ENCODE measurements at places on chromosomes 4 and X.
A peak's percentile ranks its signal among the peaks of the same experiment; 100 is the strongest.

DNA sequence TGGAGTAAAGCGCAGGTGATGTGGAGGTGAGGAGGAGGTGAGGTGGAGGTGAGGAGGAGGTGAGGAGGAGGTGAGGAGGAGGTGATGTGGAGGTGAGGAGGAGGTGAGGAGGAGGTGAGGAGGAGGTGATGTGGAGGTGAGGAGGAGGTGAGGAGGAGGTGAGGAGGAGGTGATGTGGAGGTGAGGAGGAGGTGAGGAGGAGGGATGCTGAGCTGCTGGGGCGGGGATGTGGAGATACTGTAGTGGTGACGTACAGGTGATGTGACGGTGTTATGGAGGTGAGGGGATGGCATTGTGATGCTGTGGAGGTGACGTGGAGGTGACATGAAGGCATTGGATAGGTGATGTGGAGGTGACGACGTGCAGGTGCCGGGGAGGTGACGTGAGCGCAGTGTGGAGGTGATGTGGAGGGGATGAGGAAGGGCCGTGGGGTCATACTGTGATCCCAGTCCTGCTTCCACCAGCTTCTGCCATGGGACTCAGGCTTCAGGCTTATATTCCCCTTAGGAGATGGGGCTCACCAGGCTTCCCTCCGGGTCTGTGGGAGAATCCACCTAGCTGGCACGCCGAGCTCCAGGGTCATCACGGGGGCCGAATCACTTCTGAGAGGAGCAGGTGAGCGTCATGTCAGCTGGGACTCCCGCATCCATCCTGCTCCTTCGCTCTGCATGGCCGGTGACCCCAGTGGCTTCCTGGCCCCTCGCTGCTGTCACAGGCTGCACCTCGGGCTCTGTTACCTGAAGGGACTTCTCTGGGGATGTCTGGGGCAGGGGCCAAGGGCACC lies 47.9 kb upstream of the GRPEL1 start:
- DNase-seq, result no peak

DNA sequence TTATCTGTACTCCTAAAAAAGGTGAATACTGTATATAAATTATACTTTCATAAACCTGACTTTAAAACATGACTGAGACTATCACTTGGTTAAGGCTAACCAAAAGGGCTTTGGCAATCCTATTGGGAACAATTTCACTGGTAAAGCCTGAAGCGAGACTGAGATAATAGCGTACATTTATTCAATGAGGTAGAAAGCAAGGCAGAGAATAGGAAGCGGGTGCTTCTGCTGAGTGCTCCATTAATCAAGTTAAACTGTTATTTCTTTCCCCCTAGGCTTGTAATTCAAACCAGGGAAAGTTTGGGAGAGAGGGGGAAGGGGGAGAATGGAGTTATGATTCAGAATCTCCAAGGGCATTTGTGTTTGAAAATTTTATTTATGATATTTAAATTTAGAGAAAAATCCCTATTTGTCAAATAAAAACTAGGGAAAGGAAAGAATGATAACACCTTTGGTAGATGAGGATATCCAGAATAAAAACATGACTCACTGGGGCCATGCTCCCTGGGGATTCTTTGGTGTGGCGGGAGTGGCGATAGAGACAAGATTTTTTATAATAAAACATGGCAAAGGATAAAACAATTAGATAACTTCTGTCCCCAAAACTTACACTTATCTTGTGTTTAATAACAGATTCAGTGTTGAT lies 34.6 kb upstream of the SORBS2 start:
- DNase-seq, result no peak

DNA sequence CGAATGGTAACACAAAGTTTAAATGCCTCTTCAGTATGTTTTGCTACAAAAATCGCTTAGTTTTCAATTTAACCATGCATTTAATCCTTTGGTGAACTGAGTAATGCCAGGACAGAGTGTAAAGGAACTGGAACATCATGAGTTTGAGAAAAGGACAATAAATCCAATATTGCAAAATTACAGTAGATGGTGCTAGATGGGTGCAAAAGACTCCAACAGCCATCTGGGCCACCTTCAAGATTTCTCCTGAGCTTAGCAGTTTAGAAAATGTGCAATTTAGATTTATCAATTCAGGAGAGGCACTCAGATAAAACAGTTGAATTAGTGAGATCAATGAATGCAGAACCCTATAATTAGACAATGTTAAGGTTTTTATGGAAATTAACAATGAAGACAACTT lies 33.2 kb upstream of the MID1IP1 start:
- no peak for DNase-seq

DNA sequence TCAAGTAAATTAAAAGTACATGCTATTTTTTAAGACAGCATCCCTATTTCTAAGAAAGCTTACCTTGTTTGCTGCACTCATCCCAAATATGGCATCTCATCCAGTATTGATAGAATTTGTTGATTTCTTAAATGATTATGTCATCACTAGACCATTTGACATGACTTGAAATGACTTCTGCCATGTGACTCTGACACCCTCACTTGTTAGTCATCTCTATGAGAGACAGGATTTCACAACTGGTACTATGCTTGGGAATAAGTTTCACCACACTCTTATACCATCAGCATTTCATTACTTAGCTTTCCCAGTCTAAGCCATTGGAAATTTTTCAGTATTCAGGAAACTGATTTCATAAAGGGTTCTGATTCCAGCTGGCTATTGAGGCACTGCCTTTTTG lies 55.3 kb downstream of the TMPRSS11F start:
- DNase-seq, result no peak

DNA sequence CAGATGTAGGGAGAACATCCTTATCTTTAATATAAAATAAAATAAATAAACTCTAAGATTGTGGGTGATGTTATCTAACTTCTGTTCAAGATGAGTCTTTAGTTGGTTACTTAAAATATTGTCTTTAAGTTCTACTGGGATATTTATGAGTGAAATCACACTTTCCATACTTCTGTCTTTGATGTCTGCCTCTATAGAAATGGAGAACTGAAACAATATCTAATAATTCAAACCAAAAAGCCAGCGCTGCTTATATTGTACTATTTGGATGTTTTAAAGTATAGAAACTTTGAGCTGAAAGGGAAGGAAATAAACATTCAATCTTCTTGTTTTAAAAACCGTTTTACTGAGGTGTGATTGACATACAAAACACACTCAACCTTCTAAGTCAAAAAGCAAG lies 44.8 kb upstream of the RPS6KA3 start:
- DNase-seq, result no peak

GRCh38 chr4:7821245-7822136 lies 118.2 kb downstream of the AFAP1 start:
- no peak for DNase-seq

DNA sequence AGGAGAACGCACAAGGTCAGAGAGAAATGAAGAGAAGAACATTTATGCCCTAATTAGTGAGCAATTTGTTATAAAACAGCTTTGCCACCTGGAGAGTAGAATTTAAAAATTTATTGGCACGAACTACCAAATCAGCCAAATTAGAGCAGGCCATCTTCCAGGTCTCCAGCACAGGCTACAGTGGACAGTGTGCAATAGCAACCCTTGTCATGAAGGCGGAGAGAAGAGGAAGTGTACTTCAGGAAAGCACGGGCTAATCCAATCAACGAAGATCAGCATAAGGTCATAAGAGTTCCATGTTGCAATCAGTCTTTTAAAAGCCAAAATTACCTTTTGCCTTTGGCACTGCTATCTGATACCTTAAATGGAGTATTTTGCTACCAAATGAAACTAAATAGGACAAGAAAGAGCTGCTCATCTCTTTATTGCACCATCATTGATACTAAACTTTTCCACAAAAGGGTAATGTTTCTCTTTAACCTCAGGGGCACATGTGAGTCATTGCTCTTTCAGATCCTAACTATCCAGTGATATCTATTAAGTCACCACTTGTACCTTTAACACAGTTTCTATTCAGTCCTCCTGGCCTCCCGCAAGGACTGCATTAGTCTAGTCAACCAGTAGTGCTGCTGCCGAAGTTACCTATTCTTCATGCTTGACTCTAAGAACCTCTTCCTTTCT lies 19.9 kb downstream of the ANK2 start:
- DNase-seq, result peak; percentile 35

DNA sequence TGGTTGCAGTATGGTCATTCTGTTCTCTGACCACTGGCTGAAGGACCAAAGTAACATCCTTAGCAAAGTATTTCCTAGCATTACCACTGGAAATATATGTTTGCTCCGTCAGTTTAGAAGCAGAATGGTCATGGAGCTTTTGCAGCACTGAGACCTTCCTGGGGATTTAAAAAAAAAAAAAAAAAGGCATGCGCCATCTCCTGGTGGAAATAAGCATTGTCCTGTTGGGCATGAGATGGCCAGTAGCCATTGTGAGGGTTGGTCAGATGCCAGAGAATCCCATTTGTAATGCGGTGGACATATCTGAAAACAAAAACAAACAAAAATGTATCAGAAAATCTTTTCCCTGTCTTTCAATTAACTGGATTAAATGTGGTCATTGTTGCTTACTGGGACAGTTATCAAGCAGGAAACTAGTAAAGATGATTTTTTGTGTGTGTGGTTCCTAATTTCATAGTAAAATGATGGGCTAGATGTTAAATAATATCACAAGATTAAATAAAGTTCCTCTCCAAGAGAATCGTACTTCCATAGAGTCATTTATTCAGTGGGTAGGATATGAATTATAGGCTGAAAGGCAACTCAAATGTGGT lies 139.6 kb downstream of the SOWAHB start:
- DNase-seq, result peak; percentile 46

DNA sequence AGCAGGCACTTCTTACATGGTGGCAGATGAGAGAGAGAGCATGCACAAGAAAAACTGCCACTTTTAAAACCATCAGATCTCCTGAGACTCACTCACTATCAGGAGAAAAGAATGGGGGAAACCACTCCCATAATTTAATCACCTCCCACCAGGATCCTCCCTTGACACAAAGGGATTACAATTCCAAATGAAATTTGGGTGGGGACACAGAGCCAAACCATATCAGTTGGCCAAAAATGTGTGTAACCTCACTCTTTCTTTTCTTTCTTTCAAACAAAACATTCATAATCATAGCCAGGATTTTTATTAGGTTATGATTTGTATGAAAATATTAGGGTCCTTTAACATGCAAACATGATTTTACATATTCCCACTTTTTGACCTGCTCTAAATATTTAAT lies 222.1 kb downstream of the PCDH18 start:
- DNase-seq, result no peak

DNA sequence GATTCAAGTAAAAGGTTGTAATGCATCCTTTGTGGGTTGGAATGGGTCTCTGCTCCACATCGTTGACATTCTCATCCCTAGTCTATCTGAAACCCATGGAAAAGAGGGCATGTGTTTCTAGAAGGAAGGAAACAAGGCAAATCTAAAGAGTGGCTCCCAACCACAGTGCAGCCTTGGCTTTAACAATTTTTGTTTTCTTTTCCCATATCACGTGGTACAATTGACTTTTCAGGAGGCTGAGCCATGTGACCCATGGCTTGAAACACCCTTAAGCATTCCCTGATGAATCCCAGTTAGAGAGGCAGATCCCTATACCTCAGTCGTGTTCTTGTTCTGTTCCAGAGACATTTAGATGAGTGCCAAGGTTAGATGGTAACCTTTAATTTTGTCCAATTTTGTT lies 12.8 kb downstream of the DCUN1D4 start:
- DNase-seq, result no peak
